Activated CD4-positive, alpha-beta T cell treated with anti-CD3 and anti-CD28 coated beads for 36 hours (primary cell): ENCODE measurements at places on chromosomes 6 and 20. TPM values are rescaled to one million over a fixed set of nuclear protein-coding genes. Genes with fewer than 3 reads are reported as not detected.

The TMEM244 gene
- total RNA-seq, result not detected

The PSORS1C2 gene
- total RNA-seq, result not detected

The OPN5 gene
- total RNA-seq, result not detected

The PARD6B gene
- total RNA-seq, result 4.9 TPM

The IL20RA gene
- not detected for total RNA-seq

The OLIG3 gene
- not detected for total RNA-seq

The SIRPB2 gene
- total RNA-seq, result not detected

The ZNF831 gene
- 7.0 TPM for total RNA-seq

The METTL24 gene
- not detected for total RNA-seq

The NRN1 gene
- total RNA-seq, result 7.5 TPM

The SLC24A3 gene
- total RNA-seq, result not detected

The ID4 gene
- total RNA-seq, result not detected

The C4A gene
- 3.4 TPM for total RNA-seq

The MCHR2 gene
- total RNA-seq, result not detected

The TGM2 gene
- total RNA-seq, result 0.04 TPM

The SLC22A16 gene
- total RNA-seq, result not detected

The RPRD1B gene
- total RNA-seq, result 36.4 TPM

The MYLK4 gene
- total RNA-seq, result 0.12 TPM

The MROH8 gene
- 3.0 TPM for total RNA-seq

The SIGLEC1 gene
- total RNA-seq, result not detected

The CARMIL1 gene
- total RNA-seq, result 4.9 TPM

The PHF3 gene
- total RNA-seq, result 50.5 TPM

The PXDC1 gene
- total RNA-seq, result 2.4 TPM

The PNRC1 gene
- total RNA-seq, result 93.7 TPM

The TSPO2 gene
- not detected for total RNA-seq

The BMP6 gene
- total RNA-seq, result 0.14 TPM

The TDRD6 gene
- total RNA-seq, result not detected

The VSX1 gene
- total RNA-seq, result not detected

The ADGRF5 gene
- not detected for total RNA-seq
